NCI-H2081 (cell line): ENCODE measurements at places on chromosomes 4 and X.

- no peak for DNase-seq
These were observed 58.4 kb downstream of the AMELX start for GRCh38 chrX:11351375-11352295.

DNA sequence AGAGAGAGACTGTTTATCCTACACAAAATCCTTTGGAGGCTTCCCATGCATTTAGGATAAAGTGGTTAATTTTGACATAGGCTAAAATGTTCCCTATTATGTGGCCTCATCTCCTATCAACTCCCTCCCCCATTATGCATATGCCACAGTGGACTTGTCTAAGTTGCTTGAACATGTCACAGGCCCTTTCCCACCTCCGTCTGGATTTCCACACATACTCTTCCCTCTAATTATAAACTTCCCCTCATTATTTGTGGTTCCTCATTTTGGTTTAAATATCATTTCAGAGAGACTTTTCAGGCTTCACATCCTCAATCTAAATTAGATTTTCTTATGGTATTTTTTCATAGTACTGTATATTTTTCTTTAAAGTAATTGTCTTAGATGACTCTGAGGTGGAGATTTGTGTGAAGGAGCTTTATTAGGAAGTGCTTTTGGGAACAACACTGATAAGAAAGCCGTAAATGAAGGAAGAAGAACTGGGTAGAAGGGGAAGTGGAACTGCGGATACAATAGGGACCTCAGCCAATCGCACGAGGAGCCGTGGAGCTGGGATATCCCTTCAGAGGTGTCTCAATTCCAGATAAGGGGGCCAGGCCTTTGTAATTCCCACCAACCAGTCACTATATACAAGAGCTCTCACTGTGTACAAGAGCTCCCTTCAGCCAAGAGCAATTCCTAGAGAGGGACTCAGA lies 7.9 kb downstream of the C4orf17 start:
- no peak for DNase-seq

GRCh38 chrX:103464072-103464773 lies 55.1 kb downstream of the RAB40A start:
- peak; percentile 11 for DNase-seq

DNA sequence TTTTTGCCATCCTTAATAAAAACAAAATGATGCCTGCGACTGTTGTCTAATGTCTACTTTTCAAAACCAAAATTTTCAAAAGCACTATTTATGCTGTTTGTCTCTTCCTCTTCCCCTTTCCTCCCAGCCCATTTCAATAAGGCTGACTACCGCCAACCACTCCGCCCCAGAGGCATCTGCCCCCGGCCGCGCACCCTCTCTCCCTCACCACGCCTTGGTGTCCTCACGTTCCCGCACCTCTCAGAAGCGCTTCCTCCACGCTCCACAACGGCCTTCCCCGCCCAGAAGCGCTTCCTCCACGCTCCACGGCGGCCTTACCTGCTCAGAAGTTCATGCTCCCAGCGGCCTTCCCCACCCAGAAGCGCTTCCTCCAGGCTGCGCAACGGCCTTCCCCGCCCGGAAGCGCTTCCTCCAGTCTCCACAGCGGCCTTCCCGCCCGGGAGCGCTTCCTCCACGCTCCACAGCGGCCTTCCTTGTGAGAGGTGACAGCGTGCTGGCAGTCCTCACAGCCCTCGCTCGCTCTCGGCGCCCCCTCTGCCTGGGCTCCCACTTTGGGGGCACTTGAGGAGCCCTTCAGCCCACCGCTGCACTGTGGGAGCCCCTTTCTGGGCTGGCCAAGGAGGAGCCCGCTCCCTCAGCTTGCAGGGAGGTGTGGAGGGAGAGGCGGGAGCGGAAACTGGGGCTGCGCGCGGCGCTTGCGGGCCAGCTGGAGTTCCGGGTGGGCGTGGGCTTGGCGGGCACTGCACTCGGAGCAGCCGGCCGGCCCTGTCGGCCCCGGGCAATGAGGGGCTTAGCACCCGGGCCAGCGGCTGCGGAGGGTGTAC lies 490.4 kb upstream of the ZFP42 start:
- no peak for DNase-seq

DNA sequence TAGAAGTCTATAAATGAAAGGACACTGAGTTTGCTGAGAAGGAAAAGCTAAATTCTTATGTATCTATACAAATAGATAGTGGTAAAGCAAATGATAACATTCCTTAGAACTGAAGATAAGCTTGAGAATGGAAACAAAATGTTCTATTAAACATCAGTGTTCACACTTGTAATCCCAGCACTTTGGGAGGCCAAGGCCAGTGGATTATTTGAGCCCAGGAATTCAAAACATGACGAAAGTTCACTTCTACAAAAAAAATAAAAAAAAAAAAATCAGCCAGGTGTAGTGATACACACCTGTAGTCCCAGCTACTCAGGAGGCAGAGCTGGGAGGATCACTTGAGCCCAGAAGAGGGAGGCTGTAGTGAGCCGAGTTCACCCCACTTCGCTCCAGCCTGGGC lies 199.8 kb downstream of the COMMD8 start:
- DNase-seq, result no peak

- DNase-seq, result no peak
These were observed 32.7 kb downstream of the TMA16 start for GRCh38 chr4:163527172-163527571.

- DNase-seq, result no peak
These were observed 46.6 kb downstream of the MAOA start for GRCh38 chrX:43702660-43703059.

- no peak for DNase-seq
These were observed 10.4 kb upstream of the G3BP2 start for GRCh38 chr4:75683482-75684155.
